ENCODE measurements at places on chromosomes 3 and 15. TPM values are rescaled to one million over a fixed set of nuclear protein-coding genes. Genes with fewer than 3 reads are reported as not detected.

GRCh38 chr3:194487289-194488054 lies 670 bp upstream of the ATP13A3 start:
- DNase-seq: no peak

GRCh38 chr3:101868534-101869464 lies 19.5 kb downstream of the NFKBIZ start:
- DNase-seq: peak; percentile 58

GRCh38 chr15:101288905-101289513 lies 6.0 kb downstream of the SNRPA1 start:
- DNase-seq: peak; percentile 55

DNA sequence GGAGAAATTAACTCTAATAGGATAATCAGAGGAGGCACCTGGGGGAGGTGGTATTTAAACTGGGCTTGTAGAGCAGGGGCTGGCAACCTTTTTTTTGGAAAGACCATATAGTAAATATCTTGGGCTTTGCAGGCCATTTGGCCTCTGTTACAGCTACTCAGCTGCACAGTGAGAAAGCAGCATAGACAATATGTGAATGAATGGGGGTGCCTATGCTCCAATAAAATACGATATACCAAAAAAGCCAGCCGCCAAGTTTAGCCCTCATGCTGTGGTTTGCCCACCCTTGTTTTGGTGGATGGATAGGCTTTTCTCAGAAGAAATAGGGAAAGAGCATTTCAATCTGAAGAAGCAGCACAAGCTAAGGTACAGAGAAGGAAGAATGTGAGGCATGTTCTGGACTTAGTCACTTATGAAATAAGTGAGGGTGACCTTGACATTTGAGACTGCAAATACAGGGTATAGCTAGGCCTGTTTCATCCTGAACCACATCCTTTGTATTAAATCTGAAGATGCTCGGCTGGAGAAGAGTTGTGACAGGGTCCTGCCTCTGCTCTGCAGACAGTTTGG lies 131.0 kb upstream of the NR2E3 start:
- DNase-seq: no peak

HES1 gene
- 8.3 TPM for total RNA-seq
